Activated CD4-positive, alpha-beta T cell treated with anti-CD3 and anti-CD28 coated beads for 4 hours (primary cell): ENCODE measurements at places on chromosomes 16 and 17.
A peak's percentile ranks its signal among the peaks of the same experiment; 100 is the strongest.

GRCh38 chr17:4721203-4722135 lies 9.8 kb upstream of the MED11 start:
- no peak for DNase-seq

GRCh38 chr16:12087901-12088421 lies 111.4 kb downstream of the SNX29 start:
- DNase-seq: no peak

DNA sequence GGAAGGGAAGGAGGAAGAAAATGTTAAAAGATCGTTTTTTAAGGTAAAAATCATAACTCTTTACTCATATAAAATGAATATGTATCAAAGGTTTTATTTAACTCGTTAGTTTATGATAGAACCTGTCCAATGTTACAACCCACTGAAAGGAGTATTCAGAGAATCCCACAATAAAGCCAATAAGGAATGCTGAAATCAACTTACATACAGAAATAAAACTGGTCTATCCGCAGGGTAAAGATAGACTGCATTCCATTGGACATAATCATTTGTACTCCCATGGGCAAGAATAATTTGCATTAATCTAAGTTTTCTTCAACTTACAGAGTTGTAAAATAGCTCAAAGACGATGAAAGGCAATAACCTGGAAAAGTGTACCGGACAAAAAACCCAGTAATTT lies 17.9 kb upstream of the BEAN1 start:
- DNase-seq: no peak

DNA sequence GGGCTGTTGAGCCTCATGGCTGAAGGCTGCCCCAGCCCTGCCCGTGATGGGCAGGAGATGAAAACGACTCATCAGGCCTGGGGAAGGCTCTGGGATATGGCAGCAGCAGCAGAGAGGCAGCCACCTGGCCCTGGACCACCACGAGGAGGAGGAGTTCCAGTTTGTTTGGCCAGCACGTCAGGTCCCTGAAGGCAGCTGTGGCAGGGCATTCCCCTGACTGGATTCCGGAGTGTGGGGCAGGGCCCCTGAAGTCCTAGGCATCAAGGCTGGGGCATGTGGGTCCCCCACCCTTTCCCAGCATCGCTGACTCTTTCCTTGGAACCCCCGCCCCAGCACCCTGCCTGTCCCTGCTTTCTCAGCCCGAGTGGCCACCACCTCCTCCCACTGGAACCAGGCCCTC lies 197.4 kb downstream of the ZNF423 start:
- no peak for DNase-seq

DNA sequence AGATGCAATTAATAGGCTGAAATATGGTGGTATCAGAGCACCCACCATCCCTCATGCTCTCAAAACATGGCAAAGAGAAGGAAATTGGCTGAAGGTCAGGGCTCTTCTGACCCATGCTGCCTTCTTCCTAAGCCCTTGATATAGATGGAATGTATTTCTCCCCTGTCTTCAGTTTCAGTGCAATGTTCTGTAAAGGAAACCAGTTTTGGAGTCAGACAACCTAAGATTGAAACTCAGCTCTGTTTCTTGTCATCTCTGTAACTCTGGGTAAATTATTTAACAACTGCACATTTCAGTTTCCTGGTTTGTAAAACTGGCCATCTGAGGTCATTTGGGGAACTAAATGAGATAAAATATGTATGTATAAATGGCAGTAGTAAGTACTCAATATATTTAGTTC lies 243.9 kb downstream of the CA10 start:
- DNase-seq: no peak

- DNase-seq: no peak
These were observed 63.1 kb downstream of the PCTP start for GRCh38 chr17:55813944-55814343.

DNA sequence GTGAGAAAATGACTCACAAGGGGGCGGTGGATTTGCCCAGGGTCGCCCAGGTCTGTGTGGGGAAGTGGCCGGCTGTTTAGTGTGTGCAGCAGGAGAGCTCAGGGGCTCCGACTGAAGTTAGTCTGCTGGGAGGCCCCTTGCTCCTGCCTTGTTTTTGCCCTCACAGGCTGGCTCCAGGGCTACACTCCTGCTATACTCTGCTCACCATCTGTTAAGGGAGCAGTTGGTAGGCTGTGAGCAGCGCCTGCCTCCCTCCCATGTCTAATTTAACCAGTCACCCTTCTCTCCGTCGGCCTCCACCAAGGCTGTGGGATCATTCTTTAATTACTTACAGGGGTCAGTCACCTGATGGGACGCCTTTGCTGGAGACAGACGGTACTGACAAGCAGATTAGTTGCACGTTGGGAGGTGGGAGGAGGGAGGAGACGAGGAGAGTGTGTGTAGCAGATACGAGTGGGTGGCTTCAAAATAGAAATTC lies 35.5 kb downstream of the KSR1 start:
- DNase-seq: no peak

DNA sequence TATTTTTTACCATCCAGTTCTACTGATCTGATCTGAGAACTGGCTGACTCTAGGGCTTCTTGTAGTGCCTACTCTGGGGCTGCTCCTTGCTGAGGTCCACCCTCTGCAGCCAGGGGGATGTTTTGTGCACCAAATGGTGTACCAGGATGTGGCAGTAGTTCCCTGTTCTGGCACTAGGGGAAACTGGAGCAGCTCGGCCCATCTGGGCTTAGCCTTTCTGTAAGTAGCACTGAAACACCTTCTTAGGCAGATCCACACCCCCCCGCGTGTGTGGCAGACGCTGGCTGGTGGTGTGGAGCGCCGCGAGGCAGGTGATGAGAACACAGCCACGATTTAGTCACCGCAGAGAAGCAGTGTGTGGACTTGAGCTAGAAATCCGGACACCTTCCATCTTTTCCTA lies 17.0 kb downstream of the DUSP14 start:
- no peak for DNase-seq

GRCh38 chr17:82350182-82351030 lies 8.6 kb upstream of the TEX19 start:
- peak; percentile 40 for DNase-seq

DNA sequence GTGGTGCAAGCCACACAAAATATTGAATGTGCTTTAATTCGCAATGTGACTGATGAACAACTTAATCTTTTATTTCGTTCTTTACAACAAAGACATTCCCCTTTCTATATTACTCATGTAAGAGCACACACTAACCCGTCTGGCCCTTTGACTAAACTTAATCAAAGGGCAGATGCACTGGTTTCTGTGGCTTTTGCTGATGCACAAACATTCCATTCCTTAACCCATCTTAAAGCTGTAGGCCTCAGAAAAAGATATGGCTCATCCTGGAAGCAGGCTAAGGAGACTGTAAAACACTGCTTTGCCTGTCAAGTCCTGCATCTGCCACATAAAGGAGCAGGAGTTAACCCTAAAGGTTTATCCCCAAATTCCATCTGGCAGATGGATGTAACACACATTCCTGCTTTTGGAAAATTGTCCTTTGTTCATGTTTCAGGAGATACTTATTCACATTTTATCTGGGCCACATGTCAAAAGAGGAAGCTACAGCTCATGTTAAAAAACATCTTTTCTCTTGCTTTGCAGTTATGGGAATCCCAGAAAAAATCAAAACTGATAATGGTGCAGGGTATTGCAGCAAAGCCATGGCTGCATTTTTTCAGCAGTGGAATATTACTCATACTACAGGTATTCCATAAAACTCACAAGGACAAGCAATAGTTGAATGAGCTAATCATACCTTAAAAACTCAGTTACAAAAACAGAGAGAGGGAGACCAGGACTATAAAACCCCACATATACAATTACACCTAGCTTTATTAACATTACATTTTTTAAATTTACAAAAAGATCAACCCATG lies 137.2 kb downstream of the AHSP start:
- no peak for DNase-seq

- DNase-seq: no peak
These were observed 4.2 kb downstream of the MATCAP1 start for GRCh38 chr16:67179421-67180080.

GRCh38 chr16:23691483-23692189 lies 12.9 kb downstream of the PLK1 start:
- no peak for DNase-seq

DNA sequence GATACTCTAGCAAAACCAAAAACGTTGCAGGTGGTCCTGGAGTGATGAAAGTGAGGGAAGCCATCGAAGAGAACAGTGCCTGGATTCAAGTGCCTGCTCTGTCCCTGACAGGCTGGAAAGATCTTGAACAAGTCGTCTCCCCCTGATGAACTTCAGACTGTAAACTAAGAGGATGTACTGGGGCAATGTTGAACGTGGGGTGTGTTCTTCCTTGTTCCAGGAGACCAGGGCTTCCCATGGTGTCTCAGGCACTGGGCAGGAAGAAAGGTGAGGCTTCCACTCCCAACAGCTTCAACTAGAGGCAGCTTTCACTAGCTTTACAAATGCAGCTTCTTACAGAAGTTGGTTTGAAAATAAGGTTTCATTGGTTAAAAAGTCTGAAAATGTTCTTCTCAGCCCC lies 21.4 kb upstream of the NF1 start:
- DNase-seq: no peak

DNA sequence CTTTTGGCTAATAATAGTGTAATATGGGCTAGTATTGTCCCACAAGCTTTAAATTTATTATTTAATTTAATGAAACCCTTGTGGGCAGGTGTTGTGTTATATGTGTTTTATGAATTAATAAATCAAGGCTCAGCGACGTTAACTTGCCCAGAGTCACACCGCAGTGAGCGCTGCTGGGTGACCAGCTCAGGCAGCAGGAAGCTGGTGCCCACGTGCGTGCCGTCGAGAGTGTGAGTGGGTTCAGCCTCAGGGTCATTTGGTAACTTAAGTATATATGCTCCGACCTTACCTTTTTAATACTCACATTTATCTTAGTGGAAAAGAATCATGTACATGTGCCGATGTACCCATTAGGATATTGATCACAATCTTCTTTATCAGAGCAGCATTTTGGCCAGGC lies 137.4 kb upstream of the CHMP6 start:
- DNase-seq: no peak

GRCh38 chr17:27526604-27527002 lies 70.4 kb downstream of the KSR1 start:
- peak; percentile 15 for DNase-seq

DNA sequence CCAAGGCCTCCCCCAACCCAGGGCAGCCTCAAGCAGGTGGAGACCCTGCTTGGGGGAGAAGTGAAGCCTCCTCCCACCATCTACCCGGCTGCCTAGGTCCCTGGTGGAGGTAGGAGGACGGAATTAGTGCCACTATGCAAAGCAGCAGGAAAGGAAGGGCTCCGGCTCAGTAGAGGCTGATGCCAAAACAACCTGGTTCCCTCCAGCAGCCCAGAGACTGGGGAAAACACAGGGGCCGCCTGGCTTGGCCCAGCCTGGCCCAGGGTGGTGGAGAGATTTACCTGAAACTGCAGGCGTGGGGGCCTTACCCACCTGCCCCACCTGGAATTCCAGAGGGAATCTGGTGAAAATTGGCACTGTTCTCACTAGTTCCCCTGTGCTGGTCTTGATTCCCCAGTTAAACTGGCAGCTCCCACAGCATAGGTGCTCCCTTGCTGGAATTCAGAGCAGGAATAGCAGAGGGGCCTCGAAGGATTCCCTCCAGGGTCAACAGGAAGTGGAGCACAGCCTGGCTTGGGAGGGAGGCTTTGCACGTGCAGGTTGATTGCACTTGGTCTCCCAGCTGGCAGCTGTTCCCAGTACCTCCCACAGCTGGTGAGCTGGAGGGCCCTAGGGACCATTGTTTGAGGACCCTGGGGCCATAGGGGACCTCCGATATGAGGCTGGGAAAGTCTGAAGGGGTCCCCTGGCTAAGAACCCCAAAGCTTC lies 4.5 kb downstream of the CD79B start:
- DNase-seq: no peak

- no peak for DNase-seq
These were observed 11.2 kb downstream of the CHD9NB start for GRCh38 chr16:53041320-53042051.

DNA sequence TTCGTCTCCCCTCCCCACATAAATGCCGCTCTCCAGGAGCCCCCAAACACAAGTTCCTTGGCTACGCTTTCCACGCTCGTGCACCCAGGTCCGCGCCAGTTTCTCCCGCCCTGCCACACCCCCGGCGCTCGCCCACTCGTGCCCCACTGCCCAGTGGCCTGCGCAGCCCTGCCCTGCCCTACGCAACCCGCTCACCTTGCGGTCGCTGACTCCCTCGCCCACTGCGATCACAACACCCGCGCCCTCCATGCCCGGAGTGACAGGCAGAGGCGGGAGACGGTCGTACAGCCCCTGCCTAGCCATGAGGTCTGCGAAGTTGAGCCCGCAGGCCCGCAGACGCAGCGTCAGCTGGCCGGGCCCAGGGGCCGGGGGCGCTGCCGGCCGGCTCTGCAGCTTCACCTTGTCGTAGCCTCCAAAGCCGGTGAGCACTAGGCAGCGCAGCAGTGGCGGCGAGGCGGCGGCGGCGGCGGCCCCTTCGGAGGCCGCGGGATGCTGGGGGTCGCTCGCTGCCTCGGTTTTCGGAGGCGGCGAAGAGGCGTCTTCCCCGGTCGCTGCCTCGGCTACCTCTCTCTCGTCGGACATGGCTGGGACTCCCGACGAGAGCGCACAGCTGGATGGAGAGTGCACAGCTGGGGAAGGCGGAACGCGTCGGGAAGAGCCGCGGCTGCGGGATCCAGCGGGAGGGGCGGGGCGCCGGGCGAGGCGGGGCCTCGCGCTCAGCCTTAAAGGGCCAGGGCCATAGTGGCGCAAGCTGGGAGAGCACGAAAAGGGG lies at the start of gene VAT1:
TSS of gene VAT1 (minus strand) at position 645 of the 772 bp plus-strand sequence. CDS start at position 582, 63 bp downstream.
- peak; percentile 50 for DNase-seq

DNA sequence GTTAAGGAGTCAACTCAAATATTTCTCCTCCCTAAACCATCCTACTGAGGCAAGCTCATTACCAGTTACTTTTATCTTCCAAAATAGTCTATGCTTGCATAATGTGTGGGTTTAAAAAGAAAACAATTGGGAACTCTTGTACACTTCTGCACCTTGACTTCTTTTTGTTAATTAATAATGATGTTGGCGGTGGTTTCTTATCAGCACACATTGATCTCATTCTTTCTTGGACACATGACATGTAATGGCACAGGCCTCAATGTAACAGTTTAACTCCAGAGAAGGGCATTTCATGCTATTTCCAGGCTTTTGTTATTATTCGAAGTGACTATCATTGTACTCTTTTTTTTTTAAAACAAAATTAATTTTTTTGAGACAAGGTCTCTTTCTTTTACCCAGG lies 7.8 kb downstream of the PLCG2 start:
- no peak for DNase-seq

GRCh38 chr16:1942047-1942809 lies 771 bp downstream of the MSRB1 start:
- no peak for DNase-seq

GRCh38 chr17:40341808-40342503 lies 22.6 kb downstream of the GJD3 start:
- no peak for DNase-seq

GRCh38 chr16:49608098-49608497 lies 234.5 kb downstream of the C16orf78 start:
- no peak for DNase-seq

DNA sequence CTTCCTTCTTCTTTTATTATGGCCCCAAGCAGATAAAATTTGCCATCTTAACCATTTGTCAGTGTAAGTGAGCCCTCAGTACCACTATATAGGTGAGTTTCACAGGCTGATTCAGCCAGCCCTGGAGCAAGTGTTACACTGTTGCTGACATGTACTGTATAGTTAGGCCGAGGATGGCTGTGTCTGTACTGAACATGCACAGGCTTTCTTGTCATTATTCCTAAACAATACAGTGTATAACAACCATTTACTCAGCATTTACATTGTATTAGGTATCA lies 53.7 kb downstream of the AMFR start:
- no peak for DNase-seq
